ENCODE measurements at places on chromosomes 7 and 10.
A peak's percentile ranks its signal among the peaks of the same experiment; 100 is the strongest.

DNA sequence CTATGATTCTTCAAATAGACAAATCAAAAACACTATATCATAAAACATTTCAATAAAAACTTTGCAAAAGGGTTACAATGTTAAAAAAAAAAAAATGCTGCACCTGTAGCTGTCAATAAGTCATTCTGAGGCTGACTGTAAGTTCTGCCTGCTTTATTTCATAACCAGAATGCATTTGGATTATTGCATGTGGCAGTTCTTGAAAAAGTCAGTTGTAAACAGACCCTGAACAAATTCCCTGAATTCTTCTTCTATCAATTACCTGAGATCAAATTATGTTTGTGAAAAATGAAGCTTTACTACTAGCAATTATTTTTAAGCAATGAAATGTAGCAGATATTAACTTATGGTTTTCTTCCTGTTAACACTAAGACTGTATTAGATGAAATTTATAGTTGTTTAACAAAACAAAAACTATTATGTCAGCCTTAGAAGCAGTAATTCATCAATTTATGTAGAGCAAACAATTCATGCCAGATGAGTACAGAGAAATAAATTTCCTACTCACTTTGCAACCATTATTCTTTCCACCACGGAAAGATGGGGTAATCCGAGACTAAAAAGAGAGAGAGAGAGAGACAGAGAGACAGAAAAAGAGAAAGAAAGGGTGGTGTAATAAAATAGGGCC, 107.8 kb downstream of the SFMBT2 start:
- no peak for DNase-seq

DNA sequence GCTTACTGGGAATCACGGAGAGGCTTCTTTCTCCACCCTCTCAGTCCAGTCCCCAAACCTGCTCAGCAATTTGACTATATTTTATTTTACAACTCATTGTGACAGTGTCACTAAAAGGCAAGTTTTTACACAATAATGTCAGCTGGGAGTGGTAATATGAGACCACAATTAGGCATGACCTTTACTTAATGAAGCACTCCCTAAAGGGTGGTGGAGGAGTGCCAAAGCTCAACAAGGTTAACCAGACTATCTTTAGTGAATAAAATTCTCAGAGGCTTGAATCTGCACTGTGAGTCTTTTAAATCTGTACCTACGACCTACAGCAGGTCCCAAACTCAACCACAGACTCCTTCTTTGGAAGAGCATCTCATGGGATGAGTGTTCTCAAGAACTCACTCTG, 215.6 kb downstream of the TAX1BP1 start:
- no peak for DNase-seq

DNA sequence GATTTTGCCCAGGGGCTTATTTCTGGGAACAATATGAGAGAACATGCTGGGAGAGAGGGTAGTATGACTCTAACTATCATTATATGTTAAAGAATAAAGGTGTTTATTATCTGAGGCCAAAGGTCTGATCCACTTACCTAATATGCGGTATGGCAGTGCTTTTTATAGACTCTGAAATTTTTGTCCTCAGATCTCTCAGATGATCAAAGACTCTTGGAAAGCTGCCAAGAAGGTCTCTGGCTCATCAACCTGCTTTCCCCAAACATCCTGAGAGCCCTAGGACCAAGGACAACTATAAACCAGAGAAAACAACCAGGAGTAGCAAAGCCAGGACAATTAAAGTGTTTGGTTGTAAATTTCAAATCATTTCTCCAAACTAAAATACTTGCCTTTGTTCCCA, 255.7 kb upstream of the LRRN3 start:
- no peak for DNase-seq

- DNase-seq = no peak
Observed at GRCh38 chr7:157058701-157059100, 48.2 kb upstream of the MNX1 start.

- no peak for DNase-seq
Observed at GRCh38 chr10:99784727-99785441, 2.4 kb downstream of the ABCC2 start.

DNA sequence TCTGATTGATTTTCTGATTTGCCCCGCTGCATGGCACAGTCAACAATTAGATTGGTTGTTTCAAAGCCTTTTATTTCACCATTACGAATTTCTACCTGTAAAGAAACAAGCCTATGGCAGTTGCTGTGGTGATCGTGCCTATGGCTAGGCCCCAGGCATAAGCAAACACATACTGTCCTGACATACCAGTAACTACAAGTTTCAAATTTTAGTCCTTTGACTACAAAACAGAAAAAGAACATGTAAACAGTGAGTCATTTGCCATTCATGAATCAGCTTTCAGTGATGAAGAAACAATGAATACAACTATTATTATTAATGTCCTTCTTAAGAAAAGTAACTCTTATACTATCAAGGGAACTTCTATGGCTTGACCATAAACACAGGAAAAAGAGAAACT, 168.0 kb upstream of the LRRN3 start:
- DNase-seq = peak; percentile 62

DNA sequence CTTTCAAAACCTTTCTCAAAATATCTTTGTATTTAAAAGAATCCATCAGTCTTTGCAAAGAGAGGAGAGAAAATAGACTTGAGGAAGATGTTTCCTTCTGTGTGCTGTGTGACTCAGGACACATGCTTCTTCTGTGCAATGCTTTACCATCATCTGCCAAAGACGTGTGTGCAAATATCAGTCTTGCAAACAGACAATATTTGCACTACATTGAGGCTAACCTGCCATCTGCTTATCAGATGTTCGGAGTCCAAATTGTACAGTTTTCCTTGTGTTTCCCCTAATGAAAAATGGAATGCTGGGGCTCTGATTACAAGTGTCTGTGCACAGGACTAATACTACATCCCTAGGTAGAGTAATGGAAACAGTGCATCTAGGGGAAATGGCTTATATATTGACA, 353.1 kb upstream of the LRRTM3 start:
- DNase-seq = no peak

GRCh38 chr7:42123716-42124115, 113.3 kb downstream of the GLI3 start:
- DNase-seq = no peak

DNA sequence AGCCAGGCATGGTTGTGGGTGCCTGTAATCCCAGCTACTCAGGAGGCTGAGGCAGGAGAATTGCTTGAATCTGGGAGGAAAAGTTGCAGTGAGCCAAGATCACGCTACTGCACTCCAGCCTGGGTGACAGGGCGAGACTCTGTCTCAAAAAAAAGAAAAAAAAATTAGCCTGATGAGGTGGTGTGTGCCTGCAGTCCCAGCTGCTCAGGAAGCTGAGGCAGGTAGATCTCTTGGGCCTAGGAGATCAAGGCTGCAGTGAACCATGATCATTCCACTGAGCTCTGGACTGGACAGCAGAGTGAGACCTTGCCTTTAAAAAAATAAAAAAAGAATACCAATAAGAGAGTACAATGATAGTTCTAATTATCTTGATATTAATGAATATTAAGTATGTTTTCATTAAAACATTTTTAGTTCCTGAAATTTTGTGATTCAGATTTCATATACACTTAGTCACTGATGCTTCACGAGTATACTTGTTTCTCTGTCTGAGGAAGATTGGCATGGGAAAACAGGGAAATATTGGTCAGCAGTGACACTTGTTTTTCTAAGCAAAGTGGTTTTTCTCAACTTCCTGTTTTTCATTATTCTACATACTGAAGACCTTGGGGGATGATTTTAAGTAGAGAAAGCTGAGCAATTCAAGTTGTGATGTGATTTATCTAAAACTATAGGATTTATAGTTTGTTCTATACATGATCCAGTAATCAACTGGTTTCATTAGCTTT, 76.8 kb downstream of the ADK start:
- peak; percentile 55 for DNase-seq

DNA sequence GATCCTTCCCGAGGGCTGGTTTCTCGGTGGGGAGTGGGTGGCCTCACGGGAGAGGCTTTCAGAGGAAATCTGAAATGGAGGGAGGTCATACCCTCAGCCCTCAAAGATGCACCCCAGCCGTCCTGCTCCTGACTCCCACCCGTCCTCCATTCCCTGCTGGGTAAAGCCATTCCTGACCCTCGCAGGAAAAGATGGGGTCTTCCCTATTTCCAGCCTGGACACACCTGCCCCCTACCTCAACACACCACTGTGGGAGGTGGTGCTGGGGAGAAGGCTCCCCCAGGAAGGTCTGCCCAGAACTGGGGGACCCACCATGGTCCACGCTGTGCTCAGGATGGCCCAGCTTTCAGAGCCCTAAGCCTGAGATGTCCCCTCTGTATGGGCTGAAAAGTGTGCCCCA, 86.9 kb downstream of the CHST15 start:
- DNase-seq = no peak

DNA sequence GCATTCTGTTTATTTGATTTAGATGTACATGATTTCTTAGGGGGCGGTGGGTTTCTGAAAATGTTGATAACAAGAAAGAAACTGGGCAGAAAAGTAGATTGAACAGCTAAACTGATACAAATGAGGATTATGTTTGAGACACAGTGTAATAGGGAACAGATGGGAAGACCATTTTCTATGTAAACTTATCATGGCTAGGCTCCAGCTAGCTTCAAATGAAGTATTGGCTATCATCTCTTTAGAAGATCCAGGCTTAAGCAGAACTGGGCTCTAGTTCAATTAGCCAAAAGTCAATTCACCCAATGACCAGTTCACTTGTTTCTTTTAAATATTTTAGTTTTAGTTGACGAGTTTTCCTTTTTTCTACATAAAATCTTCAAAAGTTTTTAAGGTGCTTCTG, 639.5 kb downstream of the ANKRD7 start:
- no peak for DNase-seq

GRCh38 chr10:14698111-14698828, 76.4 kb downstream of the FAM107B start:
- DNase-seq = peak; percentile 16

GRCh38 chr10:97685395-97685958, 1.6 kb downstream of the AVPI1 start:
- DNase-seq = peak; percentile 25

DNA sequence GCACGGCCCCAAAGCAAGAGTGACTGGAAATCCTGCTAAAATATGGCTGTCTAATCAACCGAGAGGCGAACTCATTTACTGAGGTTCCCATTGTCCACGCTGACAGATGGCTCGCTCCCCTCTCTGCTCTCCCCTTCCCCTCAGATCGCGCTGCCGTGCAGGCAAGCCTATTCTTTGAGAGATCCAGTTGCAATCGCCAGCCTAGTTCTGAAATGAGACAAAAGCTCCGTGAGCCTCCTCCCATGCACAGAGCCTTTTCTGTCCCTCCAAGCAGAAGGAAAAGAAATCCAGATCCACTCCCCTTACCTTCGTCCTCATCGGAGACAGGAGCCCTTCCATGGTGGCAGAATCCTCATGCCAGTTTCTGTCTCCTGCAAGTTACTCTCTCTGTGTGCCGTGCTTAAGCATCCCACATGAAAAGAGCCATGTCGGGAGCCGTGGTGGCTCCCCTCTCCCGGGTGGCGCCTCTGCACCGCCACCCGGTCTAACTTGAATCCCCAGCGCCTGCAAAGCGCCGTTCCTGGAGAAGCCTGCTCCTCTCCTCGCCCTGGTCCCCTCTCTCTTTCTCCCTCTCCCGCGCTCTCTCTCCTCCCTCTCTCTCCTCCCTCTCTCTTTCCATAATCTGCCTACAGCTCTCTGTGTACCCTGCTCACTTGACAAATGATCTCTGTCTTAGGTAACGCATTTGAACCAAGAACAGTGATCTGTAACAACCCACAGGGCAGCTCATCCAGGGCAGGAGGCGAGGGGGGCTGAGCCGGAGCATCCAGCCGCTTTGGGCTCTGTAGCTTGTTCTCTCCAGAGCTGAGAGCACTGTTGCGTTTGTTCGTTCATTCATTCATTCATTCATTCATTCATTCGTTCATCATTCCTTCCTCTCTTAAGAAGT, 156.8 kb downstream of the FRMD4A start:
- DNase-seq = peak; percentile 40

GRCh38 chr10:96288151-96288621, 16.0 kb upstream of the DNTT start:
- no peak for DNase-seq

- DNase-seq = no peak
Observed at GRCh38 chr7:35816514-35816913, 15.7 kb downstream of the SEPTIN7 start.
